ENCODE measurements at places on chromosomes 12 and 14.

DNA sequence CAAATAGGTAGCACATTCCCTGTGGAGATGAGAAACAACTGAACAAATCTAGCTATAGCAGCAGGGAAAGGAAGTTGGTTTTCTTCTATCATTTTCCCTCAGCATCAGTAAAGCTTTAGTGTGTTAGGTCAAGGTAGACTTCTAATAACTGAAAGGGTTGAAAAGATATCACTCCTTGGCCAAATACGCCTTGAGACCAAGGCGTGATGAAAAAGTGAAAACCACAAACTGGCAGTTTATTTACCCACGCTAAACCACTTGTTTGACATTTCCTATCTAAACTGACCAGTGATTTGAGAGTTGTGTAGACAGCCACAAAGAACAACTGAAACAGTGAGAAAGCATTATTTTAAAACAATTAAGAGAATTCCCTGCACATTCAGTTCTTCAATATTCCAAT lies 99.6 kb upstream of the SOX5 start:
- DNase-seq, result peak; percentile 65

GRCh38 chr14:67418401-67419191 lies 6.6 kb upstream of the PLEK2 start:
- DNase-seq, result peak; percentile 95

- DNase-seq, result no peak
These were observed at the start of gene OLR1 for GRCh38 chr12:10171973-10172728. TSS of gene OLR1 (minus strand) at chr12:10172132. CDS start at chr12:10172077, 55 bp downstream.

DNA sequence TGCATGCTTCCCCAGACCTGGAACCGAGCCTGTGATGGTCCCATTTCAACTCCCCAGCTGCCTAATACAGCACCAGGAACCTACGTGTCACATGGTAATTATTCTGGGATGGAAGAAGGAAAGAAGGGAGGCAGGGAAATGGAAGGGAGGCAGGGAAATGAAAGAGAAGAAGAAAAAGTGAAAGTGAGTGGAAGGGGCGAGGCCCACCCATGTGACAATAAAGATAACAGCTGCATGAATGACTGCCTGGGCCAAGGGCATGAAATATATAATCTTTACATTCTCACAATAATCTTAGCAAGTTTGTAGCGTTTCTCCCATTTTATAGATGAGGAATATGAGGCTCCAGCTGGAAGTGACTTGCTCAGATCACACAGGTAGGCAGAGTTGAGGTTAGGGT lies 245.0 kb upstream of the PWP1 start:
- DNase-seq, result peak; percentile 53

DNA sequence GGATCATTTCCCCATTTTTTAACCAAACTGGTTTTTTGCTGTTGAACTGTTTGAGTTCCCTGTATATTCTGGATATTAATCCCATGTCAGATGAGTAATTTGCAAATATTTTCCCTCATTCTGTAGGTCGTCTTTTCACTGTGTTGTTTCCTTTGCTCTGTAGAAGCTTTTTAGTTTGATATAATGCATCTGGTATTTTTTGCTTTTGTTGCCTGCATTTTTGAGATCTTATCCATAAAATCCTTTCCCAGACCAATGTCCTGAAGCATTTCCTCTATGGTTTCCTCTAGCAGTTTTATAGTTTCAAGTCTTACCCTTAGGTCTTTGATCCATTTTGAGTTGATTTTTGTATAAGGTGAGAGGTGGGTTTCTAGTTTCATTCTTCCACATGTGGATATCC lies 71.3 kb downstream of the LRP6 start:
- DNase-seq, result no peak

- no peak for DNase-seq
These were observed at the start of gene ASCL4 for GRCh38 chr12:107774349-107775029. TSS of gene ASCL4 (plus strand) at chr12:107774704. CDS start at chr12:107775219, 515 bp downstream.

DNA sequence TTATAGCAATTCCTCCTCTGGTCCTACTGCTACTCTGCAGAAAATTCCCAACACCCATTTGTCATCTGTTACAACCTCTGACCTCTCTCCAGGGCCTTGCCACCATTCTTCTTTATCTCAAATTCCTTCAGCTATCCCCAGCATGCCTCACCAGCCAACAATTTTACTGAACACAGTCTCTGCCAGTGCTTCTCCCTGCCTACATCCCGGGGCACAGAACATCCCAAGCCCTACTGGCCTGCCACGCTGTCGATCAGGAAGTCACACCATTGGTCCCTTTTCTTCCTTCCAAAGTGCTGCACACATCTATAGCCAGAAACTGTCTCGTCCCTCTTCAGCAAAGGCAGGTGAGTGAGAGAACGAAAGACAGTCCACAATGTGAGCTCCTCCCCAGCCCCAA lies 122.1 kb downstream of the TTLL5 start:
- DNase-seq, result no peak

GRCh38 chr12:114683709-114684097 lies 272 bp downstream of the TBX3 start:
- no peak for DNase-seq

DNA sequence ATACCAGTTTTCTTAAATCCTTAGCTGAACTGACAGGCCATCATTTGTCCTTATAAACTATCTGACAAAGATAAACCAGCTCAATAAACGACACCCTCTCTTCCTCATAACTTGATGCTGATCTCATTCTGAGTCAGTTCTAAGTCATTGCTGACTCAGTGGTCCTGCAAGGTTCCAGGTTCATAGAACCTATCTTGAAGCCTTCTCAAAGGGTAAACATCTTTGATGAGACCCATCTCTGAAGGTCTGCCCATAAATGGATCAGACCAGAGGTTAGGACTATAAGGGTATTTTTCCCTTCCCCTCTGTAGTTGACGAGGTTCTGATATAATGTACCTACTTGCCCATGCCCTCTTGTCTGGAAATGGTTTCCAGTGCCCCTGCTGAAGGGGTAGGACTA lies 11.9 kb downstream of the NAA25 start:
- DNase-seq, result no peak

- no peak for DNase-seq
These were observed 161.2 kb downstream of the RERGL start for GRCh38 chr12:17928708-17929366.

DNA sequence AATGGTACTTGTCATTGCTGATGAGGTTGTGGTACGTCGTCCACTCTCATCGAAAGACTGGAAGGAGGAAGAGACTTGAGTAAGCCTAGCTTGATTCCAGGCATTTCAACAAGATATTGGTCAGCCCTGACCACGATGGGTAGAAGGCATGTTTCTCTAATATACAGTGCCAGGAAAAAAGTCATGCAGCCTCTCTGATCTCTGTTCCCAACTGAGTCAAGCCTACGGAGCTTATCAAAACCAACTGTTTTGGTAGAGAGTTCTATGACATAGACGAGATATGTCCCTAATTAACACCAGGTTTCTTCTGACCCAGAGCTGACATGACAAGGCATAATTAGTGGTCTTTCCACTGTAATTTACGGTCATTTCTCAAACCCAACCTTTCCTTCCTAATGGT lies 58.5 kb downstream of the NIN start:
- no peak for DNase-seq

DNA sequence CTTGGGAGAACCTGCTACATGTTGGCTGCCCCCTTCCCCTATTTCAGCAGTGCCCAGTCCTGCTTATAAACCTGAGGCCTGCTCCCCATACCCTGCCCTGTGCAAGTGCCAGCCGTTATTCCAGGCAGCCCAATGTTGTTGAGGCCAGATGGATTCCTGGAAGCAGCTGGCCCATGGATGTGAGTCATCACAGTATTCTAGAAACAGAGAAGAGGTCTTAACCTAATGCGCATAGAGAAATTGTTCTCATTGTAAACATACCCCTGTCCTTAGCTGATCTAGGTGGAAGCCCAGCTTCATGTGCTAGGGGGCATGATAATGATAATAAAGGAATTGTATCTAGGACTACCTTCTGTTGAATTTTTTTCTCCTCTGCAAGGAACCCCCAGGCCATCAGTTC lies 69.7 kb downstream of the TSPAN11 start:
- DNase-seq, result no peak

GRCh38 chr12:103326190-103326589 lies 169.6 kb downstream of the C12orf42 start:
- peak; percentile 1 for DNase-seq

GRCh38 chr12:103547376-103547775 lies 39.7 kb upstream of the STAB2 start:
- no peak for DNase-seq

DNA sequence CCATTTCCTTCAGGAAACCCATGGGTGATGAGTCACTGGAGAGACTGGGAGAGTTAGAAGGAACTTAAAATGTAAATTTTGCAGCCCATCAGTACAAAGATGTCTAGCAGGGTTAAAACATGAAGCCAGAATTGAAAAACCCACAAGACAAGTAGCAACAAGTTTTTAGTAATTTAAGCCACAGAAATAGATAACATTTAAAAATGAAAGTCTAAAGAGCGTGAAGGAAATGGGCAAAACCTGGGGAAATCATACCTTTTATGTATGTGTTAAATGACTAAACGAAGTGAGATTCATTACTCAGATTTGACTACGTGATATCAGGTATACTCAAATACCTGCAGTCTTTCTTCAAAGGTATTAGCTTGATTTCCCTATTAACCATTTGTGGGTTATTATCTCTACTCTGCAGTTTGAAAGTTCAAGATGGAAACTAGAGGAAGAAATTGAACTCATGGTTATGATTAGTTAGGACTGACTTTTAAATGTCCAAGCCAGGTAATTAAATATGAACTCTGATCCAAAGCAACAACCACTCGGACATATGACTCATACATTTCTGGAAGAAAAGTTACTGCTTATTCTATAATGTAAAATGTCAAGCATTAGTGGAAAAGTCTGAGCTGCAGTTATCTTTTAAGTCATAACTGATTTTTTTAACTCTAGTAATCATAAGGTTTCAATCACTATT lies 84.1 kb downstream of the ITPR2 start:
- no peak for DNase-seq

DNA sequence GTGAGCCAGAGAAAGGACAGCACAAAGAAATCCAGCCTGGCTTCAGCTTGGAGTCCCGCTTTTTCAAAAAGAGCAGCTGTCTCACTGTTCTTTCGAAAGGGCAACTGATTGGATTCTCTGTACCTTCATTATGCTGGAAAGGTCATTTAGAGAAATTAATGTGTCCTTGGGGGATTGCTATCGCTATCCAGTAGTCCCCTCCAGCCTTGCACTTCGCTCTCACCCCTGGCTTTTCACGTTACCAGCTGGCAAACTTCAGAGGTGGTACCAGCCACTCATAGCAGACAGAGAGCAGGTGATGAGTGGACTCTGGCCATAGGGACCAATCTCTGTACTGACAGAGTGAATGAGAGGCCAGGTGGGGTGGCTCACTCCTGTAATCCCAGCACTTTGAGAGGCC lies 11.8 kb upstream of the NUAK1 start:
- DNase-seq, result no peak

- DNase-seq, result no peak
These were observed 17.1 kb downstream of the POU6F1 start for GRCh38 chr12:51200806-51201205.

DNA sequence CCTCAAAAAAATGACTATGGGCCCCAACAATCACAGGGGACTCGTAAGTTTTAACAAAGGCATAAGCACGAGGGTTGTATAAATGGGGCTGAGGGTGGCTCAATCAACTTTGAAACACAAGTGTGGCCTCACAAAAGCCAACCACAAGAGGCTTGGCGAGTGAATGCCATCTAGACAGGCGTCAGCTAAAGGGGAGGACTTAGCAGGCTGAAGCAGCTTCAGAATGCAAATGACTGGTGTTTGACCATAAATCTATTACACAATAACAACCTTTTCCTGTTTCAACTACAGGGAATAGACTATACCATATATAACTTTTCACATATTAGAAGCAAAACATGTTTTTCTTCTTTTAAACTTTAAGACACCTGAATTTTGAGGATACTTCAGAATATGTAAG lies 777.9 kb downstream of the FSCB start:
- peak; percentile 5 for DNase-seq

DNA sequence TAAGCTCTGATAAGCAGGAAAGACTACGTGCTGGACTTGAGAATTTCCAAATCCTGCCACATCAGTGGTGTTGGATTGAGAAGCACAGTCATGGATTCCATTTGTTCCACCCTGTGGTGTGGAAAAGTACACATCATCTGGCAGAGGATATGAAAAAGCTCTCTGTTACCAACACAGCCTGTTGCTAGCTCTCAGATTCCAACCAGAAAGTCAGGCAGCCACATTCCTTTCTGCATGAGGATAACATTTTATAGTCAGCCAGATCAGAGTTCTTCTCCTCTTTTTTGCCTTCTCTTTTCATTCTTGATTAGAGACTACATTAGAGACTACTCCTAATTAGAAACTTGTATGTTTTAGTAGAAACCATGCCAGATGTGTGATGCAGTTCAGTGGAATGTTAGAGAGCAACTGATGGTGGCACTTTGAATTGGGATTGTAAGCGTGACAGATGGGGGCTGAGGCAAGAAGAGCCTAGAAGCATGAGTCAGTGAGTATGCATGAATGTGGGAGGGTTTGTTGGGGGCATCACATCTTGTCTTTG lies 61.2 kb upstream of the STXBP6 start:
- no peak for DNase-seq

GRCh38 chr12:12736759-12737676 lies 19.9 kb downstream of the CDKN1B start:
- peak; percentile 75 for DNase-seq

DNA sequence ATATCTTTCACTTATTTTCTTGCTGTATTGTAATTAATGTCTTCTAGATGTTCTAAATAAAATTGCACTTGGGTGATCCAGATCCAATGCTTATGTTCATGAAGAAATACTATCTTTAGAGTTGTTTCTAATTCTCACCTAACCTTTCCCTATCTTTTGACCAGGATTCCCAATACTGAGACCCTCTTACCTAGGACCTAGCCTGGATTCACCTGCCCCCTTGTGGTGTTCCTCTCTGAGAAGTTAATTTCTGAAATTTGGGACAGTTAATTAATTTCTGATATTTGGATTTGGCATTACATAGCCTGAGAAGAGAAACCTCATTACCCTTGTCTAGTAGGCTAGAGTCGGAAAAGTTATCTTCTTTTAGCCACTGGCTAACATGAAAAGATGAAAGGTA lies 29.5 kb downstream of the FOXA1 start:
- DNase-seq, result no peak

DNA sequence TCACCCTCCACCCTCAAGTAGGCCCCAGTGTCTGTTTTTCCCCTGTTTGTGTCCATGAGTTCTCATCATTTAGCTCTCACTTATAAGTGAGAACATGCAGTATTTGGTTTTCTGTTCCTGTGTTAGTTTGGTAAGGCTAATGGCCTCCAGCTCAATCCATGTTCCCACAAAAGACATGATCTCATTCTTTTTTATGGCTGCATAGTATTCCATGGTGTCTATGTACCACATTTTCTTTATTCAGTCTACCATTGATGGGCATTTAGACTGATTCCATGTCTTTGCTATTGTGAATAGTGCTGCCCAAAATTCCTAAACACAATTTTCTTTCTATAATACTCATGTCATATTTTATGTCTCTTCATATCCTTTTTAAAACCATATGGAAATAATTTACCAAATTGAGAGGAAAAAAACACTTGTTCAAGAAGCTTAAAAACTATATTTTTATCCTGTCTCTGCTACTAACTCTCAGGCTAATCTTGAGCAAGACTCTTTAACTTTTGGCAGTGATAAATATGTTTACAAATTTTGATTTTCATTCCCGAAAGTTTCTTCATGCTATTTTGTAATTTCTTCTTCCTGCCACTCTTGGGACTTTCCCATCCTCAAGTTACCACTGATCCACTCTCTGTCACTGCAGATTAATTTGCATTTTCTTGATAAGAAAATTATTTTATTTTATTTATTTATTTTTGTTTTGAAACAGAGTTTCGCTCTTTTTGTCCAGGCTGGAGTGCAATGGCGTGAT lies 28.0 kb upstream of the OSBPL8 start:
- no peak for DNase-seq

Data from hematopoietic multipotent progenitor cell treated with erythropoietin and hydrocortisone succinate and interleukin-3 and kit ligand, for 8 days (in vitro differentiated cells).